ENCODE measurements at places on chromosomes 3 and 15.
A peak's percentile ranks its signal among the peaks of the same experiment; 100 is the strongest.

- no peak for DNase-seq
Observed at GRCh38 chr3:16468336-16469098, 45.0 kb downstream of the RFTN1 start.

DNA sequence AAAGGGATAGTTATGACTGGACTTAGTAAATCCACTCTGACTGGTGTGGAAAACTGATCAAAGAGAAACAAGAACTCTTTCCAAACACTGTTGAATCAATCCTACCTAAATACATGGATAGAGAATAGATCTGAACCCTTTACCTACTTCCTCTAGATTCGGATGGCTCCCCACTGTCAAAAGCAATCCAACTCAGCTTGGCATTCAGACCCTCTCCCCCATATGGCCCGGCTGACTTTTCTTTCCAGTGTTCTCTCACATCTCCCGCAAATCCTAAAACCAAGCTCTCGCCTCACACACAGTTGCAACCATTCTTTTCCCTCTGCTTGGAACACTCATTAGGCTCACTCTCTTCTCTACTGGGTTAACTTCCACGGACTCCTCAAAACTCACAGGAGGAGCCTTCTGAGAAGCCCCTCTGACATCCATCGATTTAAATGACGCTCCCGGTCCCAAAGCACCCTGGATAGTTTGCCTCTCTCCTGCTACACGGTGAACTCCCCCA, 639 bp downstream of the SPICE1 start:
- DNase-seq, result no peak

GRCh38 chr15:36982430-36982829, 117.9 kb downstream of the MEIS2 start:
- DNase-seq, result no peak

DNA sequence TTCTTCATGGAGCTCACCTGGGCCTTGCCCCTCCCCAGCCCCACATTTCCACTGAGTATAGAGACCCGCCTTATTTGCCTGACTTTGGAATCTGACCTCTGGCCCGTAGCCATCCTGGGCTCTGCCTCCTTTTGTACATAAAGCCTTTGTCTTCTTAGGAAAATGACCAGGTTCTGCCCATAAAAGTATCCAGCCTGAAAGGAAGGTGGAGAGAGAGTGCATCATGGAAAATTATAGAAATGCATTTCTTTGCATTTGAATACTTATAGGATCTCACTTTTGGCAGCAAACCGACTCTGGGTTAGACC, 3.6 kb upstream of the SH2D7 start:
- DNase-seq, result no peak

DNA sequence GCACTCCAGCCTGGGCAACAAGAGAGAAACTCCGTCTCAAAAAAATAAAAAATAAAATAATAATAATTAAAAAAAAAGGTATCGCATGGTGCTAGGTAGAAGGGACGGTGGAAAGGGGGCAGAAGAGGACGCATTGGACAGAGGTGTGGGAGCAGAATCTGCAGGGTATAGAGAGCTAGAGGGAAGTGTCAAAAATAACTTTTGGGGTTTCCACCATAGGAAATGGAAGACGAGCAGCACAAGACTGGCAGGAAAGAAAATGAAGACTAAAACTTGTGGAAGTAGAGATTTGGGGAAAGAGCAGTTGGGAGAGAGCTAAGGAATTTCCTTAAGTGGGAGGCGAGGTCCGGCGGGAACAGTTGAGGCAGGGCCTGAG, 585 bp upstream of the MKRN2 start:
- no peak for DNase-seq

DNA sequence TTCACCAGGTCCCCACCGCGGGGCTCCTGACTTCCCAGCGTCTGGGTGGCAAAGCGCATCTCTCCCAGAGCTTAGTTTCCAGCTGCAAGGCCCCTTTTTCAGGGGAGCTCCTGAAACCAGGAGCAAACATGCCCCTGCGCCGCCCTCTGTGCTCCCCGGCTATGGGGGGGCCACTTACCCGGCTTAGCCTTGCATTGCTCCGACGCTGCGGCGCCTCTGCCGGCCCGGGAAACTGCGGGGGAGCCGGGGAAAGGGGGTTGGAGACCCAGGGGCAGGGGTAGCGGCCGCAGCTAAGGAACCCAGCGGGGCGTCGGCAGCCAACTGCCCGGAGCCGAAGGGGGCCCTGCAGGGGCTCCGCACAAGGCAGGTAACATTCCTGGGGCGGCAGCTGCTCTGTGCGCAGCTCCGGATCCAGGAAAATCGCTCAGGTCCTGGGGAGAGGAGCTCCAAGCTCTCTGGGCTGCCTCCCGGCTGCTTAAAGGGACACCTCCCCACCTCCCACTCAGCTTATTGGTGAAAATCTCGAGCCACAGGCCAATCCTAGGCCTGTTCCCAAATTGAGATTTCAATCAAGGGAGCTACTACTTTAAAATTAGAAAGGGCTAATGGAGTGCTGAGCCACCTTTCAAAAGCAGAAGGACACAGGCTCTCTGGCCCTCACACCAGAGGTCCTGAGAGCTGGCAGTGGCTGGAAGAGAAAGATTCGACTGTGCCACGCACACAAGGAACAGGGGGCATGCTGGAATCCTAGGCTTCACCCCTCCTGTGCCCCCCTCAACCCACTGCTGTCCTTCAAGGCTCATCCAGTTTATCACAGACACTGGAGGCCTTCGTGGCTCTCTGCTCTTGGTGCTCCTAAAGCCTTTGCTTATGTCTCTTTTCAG, 42.7 kb upstream of the PRICKLE2 start:
- DNase-seq, result no peak

- DNase-seq, result peak; percentile 29
Observed at GRCh38 chr3:29171043-29171990, 109.6 kb upstream of the RBMS3 start.

DNA sequence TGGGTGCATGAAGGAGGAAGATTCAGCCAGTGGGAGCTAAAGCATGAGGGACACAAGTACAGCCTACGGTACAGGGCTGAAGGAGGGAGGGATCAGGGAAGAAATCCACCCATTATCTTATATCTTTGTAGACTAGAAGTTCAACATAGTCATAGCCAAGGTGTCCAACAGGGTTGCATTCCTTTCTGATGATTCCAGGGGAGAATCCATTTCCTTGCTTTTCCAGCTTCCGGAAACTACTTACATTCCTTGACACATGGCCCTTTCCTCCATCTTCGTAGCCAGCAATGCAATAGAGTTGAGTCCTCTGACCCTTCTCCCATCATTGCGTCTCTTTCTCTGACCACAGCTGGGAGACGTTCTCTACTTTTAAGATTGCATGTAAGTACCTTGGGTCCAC, 471.0 kb upstream of the SEMA6D start:
- DNase-seq, result no peak

- no peak for DNase-seq
Observed at GRCh38 chr3:100269001-100269400, 8.2 kb downstream of the TBC1D23 start.

DNA sequence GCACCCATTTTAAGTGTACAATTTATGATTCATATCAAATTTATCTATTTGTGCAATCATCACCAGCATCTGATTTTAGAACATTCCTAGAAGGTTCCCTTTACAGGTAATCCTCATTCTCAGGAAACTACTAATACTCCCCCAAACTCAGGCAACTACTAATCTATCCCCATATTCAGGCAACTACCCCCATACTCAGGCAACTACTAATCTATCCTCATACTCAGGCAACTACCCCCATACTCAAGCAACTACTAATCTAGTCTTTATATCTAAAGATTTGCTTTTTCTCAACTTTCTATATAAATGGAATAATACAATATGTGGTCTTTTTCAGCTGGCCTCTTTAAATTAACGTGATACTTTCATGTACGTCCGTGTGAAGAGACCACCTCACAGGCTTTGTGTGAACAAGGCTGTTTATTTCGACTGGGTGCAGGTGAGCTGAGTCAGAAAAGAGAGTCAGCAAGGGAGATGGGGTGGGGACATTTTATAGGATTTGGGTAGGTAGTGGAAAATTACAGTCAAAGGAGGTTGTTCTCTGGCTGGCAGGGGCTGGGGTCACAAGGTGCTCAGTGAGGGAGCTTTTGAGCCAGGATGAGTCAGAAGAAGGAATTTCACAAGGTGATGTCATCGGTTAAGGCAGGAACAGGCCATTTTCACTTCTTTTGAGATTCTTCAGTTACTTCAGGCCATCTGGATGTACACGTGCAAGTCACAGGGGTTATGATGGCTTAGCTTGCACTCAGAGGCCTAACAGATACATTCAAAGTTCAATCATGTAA, 1444.5 kb upstream of the CADM2 start:
- no peak for DNase-seq

DNA sequence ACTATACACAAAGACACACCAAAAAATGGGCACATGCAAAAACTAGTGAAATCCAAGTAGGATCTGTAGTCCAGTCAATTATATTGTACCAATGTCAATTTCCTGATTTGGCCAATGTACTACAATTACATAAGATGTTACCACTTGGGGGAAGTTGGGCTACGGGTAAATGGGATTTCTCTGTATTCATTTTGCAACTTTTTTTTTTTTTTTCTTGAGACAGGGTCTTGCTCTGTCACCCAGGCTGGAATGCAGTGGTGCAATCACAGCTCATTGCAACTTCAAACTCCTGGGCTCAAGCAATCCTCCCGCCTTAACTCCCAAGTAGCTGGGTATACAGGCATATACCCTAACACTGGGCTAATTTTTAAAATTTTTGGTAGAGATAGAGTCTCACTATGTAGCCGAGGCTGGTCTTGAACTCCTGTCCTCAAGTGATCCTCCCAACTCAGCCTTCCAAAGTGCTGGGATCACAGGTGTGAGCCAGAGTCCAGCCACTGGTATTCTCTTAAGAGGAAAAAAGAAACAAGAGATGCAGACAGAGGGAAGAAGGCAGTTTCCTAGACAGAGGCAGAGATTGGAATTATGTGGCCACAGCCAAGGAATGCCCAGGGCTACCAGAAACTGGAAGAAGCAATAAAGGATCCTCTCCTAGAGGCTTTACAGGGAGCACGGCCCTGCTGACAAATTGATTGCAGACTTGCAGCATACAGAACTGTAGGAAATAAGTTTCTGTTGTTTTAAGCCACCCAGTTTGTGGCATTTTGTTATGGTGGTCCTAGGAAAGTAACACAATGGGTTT, 33.3 kb downstream of the TFDP2 start:
- DNase-seq, result no peak

DNA sequence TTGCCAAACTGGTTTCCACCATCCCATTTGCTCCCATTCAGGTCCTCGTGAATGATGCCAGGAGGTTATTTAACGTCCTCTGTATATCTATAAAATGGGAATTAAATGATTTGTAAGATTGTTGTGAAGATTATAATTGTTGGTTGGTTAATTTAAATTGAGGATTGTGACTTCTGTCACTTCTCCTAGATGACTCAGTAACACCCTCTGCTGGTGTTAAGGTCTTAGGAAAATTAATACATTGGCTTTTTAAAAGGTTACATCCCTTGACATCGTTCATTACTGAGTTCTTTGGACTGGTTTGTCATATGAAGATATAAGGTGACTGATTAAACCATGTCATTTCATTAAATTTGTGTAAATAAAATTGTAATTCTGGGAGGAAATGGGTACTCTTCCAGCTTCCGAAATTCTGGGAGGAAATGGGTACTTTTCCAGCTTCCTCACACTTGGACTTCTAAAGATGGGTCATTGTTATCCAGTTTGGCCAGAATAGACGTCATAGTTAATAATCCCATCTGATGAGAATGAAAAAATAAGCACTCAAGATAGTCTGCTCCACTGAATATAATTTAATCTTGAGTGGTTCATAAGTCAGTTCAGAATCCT, 33.3 kb upstream of the PAQR5 start:
- no peak for DNase-seq

GRCh38 chr3:109553591-109554371, 216.4 kb upstream of the DPPA4 start:
- DNase-seq, result no peak

DNA sequence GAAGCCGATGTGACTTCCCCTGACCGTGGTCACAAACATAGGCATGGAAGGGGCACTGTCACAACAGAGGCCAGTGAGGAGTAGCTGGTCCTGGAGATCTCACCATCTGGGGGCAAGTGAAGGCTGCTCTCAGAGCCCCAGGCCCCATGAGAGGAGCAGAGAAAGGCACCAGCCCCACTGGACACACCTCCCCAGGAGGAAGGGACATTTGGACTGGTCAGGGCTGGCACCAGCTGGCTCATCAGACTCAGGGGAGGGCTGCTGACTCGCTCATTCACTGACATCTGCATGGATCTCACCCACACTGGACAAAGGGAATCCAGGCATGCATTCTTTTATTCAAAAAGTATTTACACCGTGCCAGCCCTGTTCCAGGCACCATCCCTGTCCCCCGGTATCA, 26.8 kb downstream of the ESYT3 start:
- no peak for DNase-seq

DNA sequence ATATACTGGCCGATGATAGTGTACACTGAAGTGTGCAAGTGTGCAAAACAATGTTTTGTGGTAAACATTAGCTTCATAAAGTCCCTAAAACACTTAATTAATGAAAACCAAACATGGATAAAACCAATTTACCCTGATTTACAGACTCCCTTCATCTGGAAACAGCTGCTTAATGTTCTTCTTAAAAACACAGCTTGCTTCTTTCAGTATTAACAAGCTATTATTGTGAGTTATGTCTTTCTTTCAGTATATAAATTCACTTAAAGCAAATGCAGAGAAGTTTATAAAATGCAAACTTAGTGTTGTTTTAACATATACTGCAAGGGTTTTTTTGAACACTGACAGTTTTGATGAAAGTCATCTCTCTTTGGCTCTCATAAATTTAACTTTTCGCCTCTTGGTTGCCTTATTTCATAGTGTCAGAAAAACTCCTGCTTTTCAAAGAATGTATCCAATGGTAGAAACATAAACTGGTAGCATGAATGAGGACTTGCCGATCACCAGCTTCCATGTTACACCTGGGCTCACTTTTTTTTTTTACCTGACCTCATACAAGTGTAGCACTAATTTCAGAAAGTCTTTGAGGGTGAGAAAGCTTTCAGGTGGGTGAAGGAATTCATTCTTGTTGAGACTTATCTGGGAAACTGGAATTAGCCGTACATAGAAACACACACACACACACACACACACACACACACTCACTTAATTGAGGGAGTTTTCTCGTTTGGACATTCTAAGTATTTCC, 532.2 kb downstream of the ROBO2 start:
- DNase-seq, result no peak

DNA sequence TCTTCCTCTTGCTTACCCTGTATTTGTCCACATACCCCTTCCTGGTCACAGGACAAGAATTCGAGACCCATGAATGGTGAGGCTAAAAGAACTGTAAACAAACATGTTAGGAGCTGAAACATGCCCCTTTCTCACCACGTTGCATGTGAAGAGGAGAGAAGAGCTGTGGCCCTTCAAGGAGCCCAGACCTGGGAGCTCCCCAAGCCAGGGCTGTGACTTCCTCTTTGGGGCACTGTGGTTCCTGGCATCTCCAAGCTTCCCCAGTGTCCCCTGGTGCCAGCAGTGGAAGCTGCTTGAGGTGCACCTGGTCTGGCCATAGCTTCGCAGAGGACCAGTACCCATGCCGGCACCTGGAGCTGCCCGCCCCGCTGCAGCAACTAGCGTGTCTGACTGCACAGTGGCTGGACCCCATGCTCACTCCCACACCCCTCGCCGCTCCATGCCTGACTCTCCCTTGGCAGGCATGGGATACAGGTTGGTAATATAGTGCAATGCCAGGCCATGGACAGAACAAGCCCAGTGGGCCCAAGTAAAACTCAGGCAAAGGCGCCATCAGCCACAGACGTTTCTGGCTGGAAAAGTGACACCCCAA, 9.9 kb downstream of the SPCS1 start:
- no peak for DNase-seq
